ENCODE measurements at places on chromosomes 3 and 15.
A peak's percentile ranks its signal among the peaks of the same experiment; 100 is the strongest.

GRCh38 chr3:21356402-21356801 lies 394.6 kb downstream of the ZNF385D start:
- no peak for DNase-seq

GRCh38 chr3:16456784-16457415 lies 56.6 kb downstream of the RFTN1 start:
- no peak for DNase-seq

- DNase-seq: no peak
Measured at GRCh38 chr15:42604894-42605744, 29.7 kb downstream of the STARD9 start.

DNA sequence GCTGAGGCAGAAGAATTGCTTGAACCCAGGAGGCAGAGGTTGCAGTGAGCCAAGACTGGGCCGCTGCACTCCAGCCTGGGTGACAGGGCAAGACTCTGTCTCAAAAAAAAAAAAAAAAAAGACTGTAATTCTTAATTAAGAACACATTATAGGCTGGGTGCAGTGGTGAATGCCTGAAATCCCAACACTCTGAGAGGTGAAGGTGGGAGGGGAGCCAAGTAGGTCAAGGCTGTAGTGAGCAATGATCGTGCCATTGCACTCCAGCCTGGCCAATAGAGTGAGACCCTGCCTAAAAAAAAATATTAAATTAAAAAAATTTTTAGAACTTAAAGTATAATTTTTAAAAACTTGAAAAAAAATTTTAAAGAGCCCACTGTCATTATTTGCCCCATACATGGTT lies 13.4 kb upstream of the ARPIN start:
- no peak for DNase-seq

- DNase-seq: peak; percentile 42
Measured at GRCh38 chr3:170128259-170128976, 53.1 kb downstream of the PHC3 start.

- DNase-seq: no peak
Measured at GRCh38 chr3:28935146-28935545, 345.7 kb upstream of the RBMS3 start.

GRCh38 chr3:146638718-146639117 lies 33.6 kb upstream of the PLSCR5 start:
- DNase-seq: no peak

DNA sequence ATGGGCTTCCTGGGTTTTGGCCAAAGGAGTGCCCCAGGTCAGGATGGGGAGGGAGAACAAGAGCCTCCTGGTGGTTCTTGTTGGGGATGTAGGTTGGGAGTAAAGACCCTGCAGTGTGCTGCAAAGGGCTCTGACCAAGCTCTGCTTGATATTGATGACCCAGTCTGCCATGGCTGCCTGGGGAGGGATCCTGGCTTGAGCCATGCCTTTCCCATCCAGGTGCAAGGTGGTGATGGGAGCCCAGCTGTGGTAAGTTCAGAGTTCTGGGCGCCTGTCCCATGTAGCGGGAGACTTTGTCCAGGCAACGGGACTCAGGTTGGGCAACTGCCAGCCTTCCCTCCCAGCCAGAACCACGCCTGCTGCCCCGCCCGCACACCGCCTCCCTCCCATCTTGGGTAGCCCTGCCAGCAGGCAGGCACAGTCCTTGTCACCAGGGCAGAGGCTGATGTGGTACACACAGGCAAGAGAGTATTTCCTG lies 2.6 kb downstream of the GNAI2 start:
- DNase-seq: no peak

DNA sequence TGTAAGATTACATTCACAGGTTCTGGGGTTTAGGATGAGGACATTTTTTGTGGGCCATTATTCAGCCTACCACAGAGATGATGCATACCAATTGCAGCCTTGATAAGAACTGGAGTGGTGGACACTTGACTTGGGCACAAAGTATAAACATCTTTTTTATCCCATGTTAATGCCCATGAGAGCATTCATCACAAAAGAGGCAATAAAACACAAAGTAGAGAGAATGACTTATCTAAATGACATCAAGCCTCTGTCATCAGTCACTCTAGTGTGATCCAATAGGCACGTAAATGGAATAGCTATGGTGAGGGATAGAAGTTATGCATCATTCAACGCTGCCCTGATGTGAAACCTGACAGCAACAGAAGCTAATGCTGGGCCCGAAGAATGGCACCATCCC lies 25.8 kb downstream of the VEPH1 start:
- DNase-seq: no peak

DNA sequence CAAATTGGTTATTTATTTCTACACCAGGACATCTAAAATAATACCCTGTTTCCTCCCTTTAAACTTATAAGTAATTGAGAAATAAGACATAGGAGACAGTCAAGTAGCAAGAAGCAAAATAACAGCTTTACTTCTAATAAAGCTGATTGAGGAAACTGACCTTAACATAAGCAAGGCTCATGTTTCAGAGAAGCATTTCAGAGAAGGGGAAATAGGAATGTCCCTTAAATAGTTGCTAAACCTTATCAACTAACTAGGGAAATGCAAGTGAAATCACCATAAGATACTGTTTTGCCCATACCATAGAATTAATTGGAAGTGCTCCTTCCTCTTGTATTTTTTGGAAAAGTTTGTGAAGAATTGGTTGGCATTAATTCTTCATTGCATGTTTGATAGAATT lies 84.9 kb downstream of the B3GALNT1 start:
- DNase-seq: no peak

DNA sequence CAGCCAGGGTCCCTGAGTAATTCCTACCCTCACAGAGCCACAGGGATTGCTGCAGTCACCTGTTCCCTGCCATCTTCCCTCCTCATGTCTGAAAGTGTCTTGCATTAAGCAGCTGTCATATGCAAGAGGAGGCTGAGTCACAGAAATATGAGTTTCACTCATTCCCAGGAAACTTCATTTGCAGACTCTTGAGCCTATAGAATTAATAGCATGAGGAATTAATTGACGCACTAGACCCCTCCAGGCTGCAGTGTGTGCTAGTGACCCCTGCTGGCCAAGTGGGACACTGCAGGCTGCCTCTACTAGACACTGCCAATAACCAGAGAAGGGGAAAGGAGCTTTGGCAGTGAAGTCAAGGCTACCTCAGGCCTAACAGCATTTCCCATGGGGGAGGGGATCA lies 50.6 kb upstream of the SLC6A1 start:
- no peak for DNase-seq

Data from GM19239 (cell line).